Hematopoietic multipotent progenitor cell (in vitro differentiated cells): ENCODE measurements at places on chromosomes 7 and 10.

DNA sequence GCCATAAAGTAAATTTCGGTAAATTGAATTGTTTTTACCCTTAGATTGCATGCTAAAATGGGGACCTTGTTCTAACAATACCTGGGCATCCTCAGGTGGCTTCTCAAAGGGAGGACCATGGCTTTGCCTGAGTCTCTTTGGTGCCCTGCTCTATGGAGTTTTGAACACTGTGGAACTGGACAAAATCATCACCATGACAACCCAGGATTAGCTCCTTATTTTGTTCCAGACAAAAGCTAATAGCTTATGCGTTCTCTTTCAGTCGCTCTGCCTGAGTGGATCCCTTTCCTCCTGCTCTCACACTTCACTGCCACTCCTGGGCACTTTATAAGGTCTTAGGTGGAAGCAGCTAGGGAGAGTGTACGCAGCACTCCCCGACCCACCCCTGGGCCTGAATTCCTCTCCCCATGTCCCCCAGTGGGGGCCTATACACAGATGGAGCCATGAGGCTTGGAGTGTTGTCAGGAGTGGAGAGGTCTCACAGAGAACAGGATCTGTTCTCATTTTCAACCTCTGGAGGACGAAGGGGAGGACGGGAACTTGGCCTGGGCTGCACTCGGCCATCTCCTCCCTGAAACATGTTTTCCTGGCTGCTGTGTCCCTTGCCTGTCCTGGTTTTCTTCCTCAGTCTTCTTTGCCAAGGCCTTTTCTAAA is 19.0 kb downstream of the ADCYAP1R1 start:
- no peak for DNase-seq

DNA sequence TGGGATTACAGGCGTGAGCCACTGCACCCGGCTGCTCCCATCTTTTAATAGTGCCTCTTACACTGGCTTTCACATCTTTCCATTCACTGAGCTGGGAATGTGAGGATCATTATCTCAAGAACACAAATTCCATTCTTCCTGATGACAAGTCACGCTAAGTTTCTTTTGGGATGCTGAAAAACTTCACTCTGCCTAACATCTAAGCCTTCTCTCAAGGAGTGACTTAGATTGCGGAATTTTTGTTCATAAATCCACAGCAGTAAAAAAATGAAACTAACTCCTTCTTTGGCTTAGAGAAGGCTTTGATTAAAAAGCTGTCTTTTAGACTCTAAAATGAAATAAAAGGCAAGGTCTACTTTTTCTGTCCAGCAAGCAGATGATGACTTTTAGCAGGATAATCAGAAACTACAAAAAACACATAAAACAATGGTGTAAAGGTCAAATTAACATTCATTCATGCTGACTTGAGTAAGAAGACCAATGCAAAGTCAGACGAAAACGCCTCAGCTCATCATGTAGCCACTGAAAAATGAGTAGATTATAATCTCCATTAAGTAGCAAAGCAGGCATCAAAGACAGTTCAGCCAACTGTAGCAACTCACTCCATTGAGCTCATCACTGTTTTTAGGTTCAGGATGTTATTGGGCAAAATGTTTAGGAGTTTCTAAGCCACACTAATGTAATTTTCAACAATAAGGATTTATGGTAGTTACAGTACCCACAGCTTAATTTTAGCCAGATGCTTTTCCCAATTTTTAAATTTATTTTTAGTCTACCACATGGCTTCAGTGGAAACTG is 178.8 kb downstream of the ELMO1 start:
- no peak for DNase-seq

GRCh38 chr7:6170571-6171531 is 101.6 kb downstream of the CYTH3 start:
- no peak for DNase-seq

DNA sequence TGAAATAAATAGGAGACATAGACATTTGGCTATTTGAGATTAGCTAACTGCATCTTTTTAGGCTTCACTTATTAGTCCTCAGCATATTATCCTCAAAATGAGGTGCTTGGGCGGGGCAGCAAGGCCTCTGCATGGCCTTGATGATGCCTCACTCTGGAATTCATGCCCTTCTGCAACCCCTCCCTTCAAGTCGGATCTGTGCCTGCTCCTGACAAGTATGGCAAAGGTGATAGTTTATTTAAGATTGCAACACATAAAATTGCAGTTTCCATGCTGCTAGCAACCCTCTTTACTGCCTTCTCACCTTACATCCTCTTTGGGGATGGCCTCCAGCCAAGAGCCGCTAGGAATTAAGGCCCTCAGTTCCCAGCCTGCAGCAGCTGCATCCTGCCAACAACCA is 241.3 kb upstream of the ADARB2 start:
- no peak for DNase-seq
